ENCODE measurements at places on chromosomes 6 and 20.

DNA sequence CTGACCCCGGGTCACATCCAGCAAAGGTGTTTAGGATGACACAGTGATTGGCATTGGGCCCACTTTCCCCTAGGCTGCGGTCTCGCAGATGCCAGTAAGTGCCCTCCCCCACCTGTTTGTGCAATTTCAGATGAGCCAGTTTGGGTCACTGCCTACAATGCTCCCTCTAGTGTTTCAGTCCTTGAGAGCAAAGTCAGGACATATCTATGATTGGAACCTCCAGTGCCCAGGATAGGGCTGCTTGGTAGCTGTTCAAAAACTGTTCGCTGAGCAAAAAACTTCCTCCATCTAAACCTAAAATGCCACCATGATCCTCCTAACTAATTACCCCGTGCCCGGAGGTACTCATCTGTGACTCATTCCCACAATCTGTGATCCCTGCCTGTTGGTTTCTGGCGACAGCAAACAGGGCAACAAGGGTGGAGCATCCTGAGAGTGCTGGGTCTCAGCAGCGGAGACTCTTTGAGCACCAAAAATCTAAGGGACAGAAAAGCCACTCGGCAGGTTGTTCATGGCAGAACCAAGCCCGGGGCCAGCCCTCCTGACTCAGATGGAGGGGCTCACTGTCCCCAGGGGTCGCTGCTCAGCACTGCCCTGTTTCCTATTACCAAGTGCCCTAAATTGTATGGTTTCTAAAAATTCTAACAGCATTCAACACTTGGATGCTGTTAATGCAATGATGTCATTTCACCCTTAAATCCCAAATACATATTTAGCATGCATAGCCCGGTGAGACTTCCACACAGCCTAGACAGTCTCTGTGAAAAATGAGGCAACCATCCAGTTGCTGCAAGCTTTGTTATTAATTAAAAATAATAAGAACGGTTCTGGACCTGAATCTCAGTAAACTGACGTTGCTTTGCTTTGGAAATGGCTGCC lies 5.0 kb downstream of the VSX1 start:
- DNase-seq = no peak

DNA sequence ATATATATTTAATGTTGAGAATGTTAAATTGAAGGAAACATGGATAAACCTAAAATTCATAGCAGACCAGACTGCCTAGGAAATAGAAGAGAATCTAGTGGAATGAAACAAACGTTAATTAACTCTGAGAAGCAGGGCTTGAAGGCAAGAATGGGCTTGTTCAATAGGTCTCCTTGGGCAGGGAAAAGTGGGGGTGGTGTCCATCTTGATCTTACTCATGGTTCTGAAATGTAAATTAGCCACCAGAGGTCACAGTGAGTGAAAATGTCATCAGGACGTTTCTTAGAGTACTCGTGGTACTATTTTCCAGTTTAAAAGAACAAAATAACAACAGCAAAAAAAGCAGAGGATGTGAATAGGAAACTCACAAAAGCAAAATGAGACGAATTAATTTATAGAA lies 66.8 kb upstream of the BTBD3 start:
- DNase-seq = no peak

GRCh38 chr20:1517010-1517409 lies 25.8 kb upstream of the SIRPB2 start:
- DNase-seq = no peak

DNA sequence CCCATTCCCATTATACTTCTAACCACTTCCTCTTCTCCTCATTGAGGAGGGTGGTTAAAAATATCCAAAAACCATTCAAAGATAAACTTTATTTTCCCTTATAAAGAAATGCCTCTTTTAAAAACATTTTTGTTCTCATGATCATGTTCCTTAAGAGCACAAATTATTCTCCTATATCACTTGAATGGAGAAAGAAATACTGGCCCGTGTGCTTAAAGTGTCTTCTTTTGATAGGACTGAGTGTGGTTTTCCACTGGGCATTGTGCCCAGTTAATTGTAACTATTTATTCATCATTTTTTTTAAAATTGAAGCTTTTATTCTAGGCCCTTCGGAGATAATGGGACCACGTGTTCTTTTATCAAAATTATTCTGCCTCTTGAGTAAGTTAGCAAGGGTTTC lies 871.5 kb downstream of the QKI start:
- DNase-seq = no peak

DNA sequence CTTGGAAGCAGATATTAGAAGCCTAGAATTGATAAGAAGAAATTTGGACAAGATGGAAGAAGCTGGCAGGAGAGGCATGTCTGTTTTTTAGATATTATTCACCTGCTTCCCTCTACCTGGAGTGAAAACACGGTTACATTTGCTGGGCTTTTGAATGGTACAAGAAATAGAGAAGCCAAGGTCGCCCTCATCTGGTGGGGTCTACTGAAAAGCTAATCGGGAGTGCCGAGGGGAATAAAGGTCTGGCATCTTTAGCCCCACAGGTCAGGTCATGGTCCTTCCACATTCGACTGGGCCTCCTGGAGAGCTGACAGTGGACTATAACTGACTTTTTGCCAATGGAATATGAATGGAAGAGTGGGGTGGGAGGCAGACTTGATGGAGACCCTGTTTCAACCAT lies 4.6 kb upstream of the C2 start:
- DNase-seq = no peak

GRCh38 chr20:47557791-47558190 lies 56.1 kb downstream of the NCOA3 start:
- no peak for DNase-seq

- DNase-seq = no peak
Measured at GRCh38 chr6:132669690-132670291, 10.8 kb upstream of the TAAR1 start.

GRCh38 chr20:44398335-44398734 lies 42.8 kb downstream of the HNF4A start:
- no peak for DNase-seq

GRCh38 chr6:110216140-110216539 lies 35.9 kb downstream of the CDC40 start:
- no peak for DNase-seq

- DNase-seq = no peak
Measured at GRCh38 chr20:62824476-62825332, 7.9 kb downstream of the COL9A3 start.

DNA sequence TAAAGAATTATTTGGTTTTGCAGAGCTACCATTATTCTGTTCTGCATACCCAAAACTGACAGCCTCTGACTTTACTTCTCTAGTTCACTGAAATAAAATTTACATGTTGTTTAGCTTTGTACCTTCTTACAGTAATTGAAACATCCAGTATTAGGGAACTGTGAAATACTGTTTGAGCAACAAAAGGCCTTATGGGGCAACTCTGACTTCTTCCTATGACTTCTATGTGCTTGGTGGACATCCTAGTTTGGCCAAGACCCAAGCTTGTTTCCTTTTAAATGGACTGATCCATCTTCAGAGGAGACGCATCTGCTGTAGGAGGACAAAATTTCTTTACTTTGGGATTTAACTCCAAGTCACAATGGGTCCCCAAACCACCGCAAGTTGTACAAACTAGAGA lies 44.7 kb downstream of the NR2E1 start:
- no peak for DNase-seq

- DNase-seq = no peak
Measured at GRCh38 chr6:106069478-106069877, 16.7 kb upstream of the PRDM1 start.

DNA sequence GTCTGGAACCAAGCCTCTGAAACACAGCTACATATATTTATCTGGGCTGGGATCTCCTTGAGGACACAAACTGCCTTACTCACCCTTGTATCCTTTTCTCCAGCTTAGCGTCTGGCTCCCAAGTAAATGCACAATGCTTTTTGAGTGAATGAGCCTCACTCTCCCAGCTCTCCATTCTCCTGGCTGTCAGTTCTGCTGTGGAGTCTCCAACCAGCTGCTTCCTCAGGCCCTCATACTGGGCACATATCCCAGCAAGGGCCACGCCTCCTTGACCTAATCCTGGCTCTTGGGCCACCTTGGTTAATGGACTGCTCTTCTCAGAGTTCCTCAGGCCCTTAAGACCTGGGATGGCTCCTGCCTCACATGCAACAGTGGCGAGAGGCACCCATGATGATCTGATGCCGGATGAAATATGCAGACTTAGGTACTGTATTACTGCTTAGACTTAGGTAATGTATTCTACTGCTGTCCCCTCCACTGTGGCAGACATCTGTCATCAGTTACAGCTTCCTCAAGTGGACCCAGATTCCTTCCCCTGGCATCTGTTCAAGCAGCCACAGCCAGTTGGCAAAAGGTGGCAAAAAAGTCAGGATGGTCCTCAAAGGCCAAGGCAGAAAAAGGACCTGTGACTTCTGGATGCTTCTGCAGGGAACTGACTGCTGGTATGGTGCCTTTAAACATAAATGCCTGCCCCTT lies 16.5 kb downstream of the SNHG17 start:
- DNase-seq = no peak

DNA sequence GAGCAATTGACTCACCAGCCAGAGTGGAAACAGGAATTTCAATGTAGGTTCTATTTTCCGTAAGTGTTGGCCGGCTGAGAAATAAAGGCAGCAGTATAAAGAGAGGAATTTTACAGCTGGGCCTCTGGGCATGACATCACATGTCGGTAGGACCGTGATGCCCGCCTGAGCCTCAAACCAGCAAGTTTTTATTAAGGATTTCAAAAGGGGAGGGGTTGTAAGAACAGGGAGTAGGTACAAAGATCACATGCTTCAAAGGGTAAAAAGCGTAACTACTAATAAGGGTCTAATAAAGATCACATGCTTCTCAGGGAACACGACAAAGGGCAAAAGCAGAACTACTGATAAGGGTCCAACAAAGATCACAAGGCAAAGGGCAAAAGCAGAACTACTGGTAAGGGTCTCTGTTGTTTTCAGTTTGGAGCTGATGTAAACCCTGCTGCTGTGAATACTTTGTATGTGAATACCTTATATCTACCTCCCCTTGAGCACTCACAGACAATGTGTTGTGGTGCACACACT lies 9.0 kb upstream of the TULP4 start:
- no peak for DNase-seq

- DNase-seq = no peak
Measured at GRCh38 chr6:16674801-16675392, 86.4 kb downstream of the ATXN1 start.

DNA sequence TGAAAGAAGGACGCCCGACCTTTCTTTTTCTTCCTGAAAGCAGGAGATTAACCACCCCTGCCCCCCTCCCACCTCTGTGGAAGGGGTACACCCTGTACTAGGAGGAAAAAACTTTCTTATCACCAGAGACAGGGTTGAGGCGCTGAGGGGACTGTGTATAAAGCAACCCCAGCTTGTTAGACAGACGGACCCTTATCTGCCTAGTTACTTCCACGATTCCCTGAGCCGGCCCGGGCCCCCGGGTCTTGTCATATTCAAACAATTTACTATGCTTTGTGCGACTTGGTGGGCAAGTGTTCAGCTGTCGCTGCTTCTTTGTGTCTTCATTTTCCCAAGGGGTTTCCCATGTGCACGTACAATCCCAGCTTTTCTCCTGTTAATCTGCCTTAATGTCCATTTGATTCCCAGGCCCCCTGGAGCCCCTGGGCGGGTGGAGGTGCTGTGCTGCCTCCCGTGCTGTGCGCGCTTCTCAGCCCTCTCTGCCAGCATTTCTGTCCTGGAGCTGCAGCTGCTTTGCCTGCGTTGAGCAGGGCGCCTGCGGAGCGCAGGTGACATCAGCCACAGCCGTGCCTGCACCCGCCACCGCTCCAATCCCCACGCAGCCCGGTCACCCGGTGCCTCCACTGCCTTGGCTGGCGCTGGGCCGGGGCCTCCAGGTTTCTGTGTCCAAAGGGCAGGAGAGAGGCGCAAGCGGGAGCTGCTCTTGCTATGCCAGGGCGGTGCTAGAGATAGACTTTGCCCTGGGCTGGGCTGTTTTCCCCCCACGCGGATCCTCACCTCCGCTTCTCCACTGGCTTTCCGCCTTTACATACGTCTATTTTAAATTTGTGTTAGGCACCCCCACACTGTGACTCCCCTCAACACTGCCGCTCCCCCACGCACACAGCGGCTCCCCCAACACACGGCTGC lies 96.2 kb downstream of the TTLL2 start:
- DNase-seq = no peak

GRCh38 chr6:100311707-100312251 lies 152.9 kb downstream of the SIM1 start:
- DNase-seq = no peak

DNA sequence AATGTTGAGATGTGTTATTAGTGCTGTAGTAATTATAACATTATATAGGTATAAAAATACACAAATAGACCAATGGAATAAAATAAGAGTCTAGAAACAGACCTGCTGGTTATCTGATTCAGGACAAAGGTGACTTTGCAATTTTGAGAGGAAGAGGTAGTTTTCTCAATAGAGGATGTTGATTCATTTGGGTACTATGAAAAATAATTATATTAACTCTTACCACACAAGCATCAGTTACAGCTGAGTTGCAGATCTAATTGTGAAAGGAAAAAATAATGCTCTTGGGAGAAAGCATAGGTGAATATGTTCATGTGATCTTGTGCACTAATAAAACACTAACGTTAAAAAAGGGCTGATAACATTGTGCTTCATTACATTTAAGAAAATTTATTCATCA lies 103.0 kb downstream of the BCKDHB start:
- DNase-seq = no peak

DNA sequence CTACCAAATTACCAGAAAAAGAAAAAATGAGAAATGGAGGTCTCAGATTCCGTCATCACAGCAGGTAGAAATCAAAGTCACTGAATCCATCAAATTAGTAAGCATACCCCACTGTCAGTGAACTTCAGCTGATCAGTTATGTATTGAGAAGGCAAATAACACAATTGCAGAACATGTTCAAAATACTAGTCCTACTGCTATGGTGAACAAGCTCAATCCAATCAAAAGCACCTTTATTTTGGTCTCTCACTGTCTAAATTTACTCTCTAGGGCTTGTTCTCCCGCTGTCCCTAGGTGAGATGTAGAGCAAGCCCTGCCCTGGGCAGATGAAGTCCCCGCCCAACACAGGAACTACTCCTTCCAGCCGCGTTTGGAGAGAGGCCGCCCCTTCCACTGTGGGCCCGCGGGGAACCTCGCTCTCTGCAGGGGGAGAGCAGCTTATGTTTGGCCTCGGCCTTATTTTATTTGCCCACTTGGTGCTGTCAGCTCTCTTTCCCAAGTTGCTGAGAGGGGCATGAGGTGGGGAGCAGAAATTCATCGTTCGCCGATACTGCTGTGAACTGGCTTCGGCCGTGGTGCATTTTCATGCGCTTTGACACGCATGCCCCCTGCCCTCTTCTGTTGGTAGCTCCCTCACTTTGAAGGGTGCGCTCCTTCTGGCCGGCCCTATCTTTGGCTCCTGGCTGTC lies 14.3 kb upstream of the MAP1LC3A start:
- DNase-seq = no peak

DNA sequence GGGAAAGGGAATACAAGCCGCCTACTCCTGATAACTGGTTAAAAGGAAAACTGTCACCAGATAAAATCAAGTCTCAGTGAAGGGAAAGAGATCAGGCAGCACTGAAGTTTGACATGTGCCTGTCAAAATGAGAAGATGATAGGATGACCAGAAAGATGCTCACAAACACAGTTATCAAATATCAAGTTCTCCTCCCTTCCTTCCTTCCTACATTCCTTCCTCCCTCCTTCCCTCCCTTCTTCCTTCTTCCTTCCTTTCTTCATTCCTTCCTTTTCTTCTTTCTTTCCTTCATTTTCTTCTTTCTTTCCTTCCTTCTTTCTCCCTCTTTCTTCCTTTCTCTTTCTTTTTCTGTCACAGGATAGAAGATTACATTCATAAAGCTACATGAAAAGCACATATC lies 55.2 kb downstream of the MYB start:
- no peak for DNase-seq
